Right cardiac atrium (tissue), 5 donors: ENCODE measurements at places on chromosomes 1 and 21.

DNA sequence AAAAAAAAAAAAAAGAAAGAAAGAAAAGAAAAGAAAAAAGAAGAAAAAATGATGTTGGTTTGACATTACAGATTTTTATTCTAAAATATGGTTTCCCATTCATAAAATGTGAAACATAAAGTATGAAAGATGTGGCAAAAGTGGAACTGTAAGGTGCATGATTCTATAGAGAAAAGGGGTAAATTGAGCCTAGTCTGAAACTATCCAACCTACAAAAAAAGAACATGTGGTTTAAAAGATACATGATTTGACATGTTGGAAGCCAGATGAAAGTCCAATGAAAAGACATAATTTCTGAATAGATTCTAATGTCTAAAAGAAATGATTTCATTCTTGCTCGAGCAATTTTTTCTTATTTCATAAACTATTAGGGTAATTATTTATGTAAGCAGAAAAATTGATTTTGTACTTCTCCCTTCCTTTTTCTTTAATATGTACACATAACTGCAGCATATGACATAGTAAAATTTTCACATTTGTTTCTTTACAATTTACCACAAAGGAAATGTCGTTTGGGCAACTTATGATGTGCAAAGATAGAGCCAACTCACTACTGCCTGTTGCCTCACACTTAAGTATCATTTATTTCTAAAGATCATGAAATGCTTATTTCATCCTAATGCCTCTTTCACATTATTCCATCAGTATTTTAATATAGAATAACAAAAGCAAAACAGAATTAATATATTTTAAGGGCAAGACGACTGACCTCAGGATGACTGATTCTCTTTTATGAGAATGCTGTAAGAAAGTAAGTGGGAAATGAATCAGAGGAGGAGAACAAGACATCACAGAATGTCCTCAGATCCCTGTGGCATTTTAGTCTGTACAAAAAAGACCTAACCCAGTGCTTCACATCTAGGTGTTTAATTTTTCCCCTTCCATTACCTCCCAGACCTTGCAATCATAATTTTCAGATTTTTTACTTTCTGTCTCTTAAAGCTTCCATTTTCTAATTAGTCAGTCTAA is 165.8 kb upstream of the HMCN1 start:
- no peak for DNase-seq

- no peak for DNase-seq
Measured at GRCh38 chr1:156121457-156121856, 6.9 kb downstream of the LMNA start.

- no peak for DNase-seq
Measured at GRCh38 chr21:18430341-18430740, 26.8 kb upstream of the TMPRSS15 start.

- DNase-seq, result no peak
Measured at GRCh38 chr1:109319114-109319513, 12.3 kb upstream of the MYBPHL start.

- DNase-seq, result no peak
Measured at GRCh38 chr1:207996636-207997035, 85.7 kb upstream of the CD34 start.

GRCh38 chr1:96482616-96483015 is 239.0 kb upstream of the PTBP2 start:
- no peak for DNase-seq

DNA sequence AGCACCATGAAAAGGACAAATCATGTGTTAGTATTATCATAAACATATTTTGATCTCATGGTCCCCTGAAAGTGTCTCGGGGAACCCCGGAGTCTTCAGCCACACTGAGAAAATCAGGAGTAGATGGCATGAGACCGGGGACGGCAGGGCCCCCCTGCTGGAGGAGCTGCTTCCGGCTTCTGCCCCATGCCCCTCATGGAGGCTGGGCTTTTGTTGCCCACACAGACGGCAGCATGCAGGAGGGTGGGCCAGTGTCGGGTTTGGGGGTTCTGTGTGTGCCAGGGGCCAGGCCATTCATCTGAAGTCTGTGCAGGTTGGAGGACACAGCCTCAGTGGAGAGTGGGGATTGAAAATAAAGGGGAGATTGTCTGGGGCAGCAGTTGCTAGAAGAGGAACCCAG is 75.1 kb upstream of the CD34 start:
- no peak for DNase-seq

GRCh38 chr1:150804671-150805070 is 3.4 kb downstream of the CTSK start:
- no peak for DNase-seq

- DNase-seq, result no peak
Measured at GRCh38 chr1:89542345-89542744, 17.7 kb downstream of the LRRC8B start.

GRCh38 chr1:44707112-44707881 is 23.7 kb downstream of the RNU5D-1 start:
- no peak for DNase-seq

DNA sequence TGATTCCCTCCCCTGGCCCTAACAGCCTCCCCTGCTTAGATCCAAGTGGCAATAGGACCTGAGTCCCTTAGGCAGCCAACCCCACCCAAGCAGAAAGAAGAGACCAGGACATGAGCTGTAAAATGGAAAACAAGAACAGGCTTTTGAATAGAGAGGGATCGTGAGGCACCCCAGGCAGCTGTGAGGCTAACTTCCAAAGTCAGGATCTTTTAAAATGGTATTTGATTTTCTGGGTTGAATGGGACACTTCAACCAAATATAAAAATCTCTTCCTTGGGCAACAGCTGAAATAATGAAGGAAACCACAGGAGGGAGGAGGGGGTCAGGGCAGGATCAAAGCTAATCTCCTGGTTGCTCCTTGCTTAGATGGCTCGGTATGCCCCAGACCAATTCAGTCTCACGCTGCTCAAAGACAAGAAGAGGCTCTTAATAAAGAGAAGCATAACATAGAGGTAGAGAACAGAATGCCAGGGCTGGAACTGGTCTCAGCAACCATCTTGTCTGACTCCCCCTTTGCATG is 28.6 kb upstream of the AVPR1B start:
- DNase-seq, result no peak

DNA sequence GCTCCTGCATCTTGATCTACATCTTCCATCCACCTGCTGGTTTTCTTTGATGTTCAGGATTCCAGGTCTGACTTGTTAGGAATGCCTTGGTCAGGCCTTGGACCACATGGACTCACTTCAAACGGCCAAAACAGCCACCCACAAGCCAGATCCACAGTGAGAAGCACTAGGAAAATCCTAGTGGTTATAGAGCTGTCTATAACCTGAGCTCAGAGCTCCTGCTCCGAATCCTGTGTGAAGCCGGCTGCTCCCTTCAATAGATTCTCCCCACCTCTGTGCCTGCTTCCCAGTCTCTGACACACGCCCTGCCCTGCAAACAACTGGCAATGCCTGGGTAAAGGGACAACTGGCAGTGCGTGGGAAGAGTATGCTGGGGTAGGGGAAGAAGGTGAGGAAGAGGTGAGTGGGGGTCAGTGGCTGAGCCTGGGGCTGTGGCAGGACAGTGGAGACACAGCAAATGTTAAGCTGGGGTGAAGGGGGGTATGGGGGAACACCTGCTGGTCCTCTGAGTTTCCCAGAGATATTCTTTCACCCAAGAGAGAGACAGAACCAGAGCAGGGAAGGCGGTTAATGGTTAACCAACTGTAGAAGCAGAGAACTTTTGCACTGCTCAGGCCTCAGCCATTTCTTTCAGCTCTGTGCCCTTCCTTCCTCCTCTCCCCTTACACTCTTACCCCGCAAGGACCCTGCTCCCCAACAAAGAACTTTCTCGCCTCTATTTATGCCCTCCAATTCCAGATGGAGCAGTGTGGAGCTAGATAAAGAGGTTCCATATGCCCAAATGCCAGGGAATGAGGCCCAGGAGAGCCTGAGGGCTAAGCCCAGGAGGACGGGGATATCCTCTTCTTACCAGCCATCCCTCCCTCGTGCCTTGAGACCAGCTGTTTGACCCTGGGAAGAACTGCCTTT is 4.5 kb downstream of the PLXNA2 start:
- no peak for DNase-seq

DNA sequence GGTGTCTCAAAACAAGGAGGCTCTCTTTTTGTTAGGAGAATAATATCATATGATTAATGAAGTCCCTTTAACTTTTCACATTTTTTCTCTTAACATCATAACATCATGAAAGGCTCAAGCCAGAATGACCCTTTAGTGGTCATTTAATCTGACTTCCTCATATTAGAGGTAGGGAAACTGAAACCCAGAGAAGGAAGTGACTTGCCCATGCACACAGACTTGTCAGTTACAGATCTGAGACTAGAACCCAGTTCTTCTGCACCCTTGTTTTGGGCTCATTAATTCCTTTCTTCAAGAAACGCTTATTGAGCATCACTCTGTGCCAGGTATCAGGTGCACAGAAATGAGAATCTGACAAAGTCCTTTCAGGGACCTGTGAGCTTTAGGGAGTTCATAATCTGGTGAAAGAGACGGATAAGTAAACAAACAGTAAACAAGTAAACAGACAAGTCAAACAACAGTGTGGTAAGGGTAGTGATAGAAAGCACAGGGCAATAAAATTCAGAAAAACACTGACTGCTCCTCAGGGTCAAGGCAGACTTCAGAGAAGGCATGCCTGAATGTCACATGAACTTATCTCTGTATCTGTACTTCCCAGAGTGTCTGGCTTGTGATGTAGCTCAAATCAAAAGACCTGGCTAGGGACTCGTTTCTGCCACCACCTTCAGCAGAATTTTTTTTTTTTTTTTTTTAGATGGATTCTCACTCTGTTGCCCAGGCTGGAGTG is 38.3 kb upstream of the OSBPL9 start:
- DNase-seq, result no peak

GRCh38 chr1:86542631-86543030 is 4.2 kb upstream of the CLCA4 start:
- no peak for DNase-seq

DNA sequence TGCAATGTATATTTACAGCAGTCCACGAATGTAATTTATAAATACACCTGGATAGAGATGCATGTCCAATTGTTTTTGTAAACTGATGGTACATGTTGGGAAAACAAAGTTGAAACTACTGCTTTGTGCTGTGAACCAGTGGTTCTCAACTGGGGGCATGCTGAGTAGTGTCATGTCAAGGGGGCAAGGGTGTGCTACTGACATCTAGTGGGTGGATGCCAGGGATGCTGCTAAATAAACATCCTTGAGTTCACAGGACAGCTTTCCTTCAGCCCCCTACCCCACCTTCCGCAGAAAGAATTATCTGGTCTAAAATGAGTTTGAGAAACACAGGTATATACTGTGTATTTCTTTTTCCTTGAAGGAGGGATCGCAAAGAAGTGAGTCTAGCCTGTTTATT is 95.9 kb downstream of the RASAL2 start:
- peak; percentile 20 for DNase-seq

DNA sequence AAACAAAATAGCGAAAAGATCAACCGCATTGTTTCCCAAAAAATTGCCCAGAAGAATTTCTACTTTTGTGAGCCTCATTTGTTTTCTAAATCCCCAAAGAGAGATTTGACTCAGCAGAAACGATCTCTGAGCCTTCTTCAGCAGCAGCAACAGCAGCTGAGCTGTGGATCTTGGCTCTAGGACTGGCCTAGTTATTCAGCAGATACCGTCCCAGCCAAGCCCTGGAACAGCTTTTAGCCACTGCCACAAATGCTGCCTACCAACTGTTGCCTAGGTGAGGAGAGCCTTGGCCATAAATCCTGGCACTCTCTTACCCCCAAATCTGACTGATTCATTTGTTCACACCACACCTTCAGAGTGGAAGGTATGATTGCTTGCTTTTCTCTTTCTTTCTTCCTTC is 320.1 kb downstream of the TGFB2 start:
- peak; percentile 84 for DNase-seq

DNA sequence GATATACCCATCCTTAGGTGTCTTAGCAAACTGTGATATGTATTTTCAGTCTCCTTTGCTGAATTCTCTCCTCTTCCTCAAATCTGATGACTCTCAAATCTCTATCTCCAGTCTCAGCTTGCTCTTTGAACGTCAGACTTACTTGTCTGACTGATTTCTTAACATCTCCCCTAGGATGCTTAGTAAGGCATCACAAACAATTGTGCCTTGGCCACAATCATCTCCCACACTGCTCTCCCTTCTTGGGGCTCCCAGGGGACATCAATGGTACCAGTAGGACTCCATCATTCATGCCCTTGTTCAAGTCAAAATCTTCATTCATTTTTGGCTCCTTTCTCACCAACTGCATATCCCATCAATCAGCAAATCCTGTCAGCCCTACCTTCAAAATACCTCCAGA is 42.0 kb downstream of the GNG12 start:
- no peak for DNase-seq

DNA sequence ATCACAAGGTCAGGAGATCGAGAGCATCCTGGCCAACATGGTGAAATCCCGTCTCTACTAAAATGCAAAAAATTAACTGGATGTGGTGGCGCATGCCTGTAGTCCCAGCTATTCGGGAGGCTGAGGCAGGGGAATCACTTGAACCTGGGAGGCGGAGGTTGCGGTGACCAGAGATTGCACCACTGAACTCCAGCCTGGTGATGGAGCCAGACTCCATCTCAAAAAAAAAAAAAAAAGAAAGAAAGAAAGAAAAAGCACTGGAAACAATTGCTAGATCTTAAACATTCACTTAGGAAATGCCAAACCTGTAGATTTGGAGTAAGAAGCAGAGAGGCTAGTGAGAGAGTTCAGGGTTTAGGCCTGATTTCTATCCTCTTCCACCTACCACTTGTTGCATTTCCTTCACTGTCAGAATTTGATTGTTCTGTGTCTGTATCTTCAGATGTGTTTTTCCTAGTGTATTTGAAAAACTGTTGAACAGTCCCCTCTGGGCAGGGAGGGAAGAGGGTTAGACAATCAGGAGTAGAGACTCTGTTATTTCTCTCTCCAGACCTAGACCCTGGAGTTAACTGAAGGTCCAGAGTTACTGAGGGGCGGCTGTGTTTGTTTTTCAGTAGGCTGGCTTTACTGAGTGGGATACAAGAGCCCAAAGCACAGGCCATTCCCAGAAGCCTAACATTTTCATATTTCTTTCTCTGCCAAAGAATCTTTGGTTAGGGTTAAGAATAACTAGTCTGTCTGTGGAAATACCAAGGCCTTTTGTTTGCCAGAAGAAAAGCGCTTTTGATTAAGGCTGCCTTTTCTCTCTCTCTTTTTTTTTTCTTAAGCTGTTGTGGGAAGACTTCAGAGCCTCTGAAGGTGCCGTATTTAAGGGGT is 31.1 kb upstream of the MACF1 start:
- DNase-seq, result no peak

DNA sequence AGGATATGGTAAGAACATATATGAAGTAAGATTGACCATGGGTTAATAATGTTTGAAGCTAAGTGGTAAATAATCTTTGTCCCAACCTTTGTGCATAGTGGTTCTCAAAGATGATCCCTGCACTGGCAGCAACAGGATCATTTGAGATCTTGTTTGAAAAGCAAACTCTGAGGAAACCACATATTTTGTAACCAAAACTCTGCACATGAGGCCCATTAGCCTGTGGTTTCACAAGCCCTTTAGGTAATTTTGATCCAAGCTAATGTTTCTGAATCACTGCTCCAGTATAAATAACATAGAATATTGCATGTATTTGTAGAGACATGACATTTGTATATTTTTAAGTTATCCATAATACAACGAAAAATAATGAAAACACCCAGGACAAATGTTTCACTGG is 147.9 kb upstream of the RGS18 start:
- DNase-seq, result no peak

- no peak for DNase-seq
Measured at GRCh38 chr1:207051191-207051943, at the start of gene YOD1. Gene YOD1, minus strand, starts transcription at chr1:207051208. Its CDS starts 178 bp downstream, at chr1:207051030.

GRCh38 chr1:160853754-160854153 is 8.9 kb downstream of the CD244 start:
- DNase-seq, result no peak

- DNase-seq, result no peak
Measured at GRCh38 chr1:155976913-155977689, 1.2 kb downstream of the ARHGEF2 start.
